ENCODE measurements at places on chromosomes 1 and 21.

GRCh38 chr1:60924964-60925798 is 157.2 kb upstream of the NFIA start:
- no peak for DNase-seq

GRCh38 chr1:30320581-30320890 is 402.8 kb downstream of the MATN1 start:
- DNase-seq, result no peak

DNA sequence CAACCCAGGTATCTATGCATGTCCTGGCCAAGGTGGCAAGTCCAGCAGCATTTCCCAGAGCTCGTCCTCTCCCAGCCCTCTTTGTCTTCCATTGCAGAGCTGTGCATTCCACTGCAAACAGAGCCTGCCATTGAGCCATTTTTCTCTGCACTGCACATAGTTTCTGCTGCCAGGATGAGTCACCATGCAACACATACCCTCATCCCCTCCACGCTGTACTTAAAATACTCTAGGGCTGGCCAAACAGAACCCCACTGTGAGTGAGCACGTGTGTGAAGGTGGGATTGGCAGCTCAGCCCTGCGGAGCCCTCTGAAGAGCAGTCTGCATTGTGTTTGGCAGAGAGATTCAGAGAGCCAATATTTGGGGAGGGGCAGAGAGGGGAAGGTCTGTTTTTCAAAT is 3.9 kb upstream of the ATP1B1 start:
- no peak for DNase-seq

DNA sequence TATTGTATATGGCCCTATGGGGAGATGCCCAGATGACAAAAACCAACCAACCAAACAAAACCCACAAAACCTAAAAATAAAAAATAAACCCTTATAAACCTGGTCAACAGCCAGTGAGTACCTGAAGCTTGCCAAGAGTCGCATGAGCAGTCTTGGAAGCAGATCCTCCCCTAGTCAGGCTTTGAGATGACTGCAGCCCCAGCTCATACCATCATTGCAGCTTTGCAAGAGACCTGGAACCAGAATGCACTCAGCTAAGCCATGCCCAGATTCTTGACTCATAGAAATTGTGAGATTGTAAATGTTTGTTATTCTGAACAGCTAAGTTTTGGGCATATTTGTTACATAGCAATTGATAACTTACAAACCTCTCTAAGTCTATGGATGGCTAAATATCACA is 326.8 kb downstream of the HLX start:
- no peak for DNase-seq

GRCh38 chr1:9118186-9118585 is 10.7 kb downstream of the GPR157 start:
- DNase-seq, result no peak

DNA sequence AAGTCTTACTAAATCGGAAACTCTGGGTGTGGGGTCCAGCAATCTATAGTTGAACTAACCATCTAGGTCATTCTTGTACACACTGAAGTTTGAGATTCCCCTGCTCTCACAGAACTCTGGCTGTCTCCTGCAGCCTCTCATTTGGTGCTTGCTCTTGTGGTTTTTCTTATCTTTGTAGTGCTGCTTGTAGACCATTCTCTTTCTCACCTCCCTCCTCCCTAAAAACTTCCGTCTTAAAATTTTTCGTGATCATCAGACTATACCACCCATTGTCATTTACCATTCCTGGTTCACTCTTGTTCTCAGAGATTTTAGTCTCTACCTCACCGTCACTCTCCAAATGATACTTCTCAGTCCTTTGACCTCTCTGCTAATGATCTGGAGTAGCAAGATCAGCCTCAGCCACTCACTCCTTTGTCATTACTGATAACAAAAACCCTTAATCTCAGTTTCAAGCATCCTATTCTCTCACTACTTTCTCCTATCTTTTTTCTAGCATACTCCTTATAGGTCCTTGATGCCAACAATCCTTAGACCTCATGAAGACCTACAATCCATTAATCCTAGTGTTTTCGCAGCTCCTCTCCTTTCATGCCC is 13.0 kb upstream of the EPHX4 start:
- no peak for DNase-seq

DNA sequence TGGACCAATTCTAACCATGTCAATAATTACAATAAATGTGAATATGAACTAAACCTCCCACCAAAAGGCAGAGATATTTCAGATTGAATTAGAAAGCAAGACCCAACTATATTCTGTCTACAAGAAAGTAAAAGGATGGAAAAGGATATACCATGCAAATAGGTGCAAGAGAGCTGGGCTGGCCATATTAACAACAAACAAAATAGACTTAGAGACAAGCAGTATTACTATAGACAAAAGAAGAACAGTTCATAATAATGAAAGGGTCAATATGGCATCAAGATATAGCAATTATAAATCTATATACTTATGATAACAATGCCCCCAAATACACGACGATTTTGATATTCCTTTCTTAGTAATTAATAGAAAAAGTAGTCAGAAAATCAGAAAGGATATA is 67.3 kb upstream of the IFFO2 start:
- DNase-seq, result no peak

GRCh38 chr1:36737767-36738166 is 255.1 kb upstream of the CSF3R start:
- DNase-seq, result no peak

- DNase-seq, result no peak
These were observed 347.3 kb downstream of the DPYD start for GRCh38 chr1:97573553-97573952.

DNA sequence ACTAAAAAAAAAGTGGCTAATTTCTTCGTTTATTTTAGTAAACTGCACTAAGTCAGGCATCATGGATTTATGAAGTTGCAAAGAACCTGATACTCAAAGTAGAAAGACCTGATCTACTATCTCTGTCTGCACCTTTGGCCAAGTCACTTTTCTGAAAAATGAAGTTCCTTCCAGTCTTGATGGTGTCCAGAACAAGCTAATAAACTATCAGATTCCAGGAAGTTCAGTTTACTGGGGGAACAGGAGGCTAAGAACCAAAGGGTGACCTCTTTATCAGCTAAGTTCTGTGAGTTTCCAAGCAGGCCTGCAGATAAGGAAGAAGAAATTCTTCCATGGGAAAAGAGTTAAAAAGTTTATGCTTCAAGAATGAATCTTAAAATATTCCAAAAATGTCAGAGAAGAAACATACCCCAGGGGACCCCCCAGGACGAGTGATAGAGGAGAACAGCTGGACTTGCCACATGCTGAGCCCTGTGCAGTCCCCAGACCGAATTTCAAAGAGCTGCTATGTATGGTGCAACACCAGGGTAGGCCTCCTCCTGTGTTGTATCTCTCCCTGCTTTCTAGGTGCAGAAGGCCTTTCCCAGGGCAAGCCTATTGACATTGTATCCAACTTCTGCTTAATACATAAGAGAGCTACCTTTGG is 72.8 kb upstream of the FGGY start:
- DNase-seq, result no peak

DNA sequence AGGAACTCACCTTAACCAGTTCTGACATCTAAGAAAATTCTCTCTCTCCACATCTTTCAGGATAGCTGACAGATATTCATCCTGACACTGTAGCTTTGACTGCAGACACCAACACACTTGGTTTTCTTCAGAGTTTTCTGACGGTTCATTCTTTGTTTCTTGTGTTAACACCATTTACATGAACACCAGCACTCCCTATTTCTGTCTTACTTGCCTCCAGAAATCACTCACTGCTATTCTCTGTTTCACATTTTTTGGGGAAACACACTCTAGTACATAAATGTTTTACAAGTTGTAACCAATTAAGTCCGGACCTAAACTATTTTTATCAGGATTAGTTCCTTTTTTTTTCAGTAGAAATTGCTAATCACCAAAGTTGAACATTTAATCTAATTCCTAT is 15.4 kb downstream of the FLVCR1 start:
- no peak for DNase-seq
